ENCODE measurements at places on chromosomes 2 and 18. TPM values are rescaled to one million over a fixed set of nuclear protein-coding genes. Genes with fewer than 3 reads are reported as not detected.

DNA sequence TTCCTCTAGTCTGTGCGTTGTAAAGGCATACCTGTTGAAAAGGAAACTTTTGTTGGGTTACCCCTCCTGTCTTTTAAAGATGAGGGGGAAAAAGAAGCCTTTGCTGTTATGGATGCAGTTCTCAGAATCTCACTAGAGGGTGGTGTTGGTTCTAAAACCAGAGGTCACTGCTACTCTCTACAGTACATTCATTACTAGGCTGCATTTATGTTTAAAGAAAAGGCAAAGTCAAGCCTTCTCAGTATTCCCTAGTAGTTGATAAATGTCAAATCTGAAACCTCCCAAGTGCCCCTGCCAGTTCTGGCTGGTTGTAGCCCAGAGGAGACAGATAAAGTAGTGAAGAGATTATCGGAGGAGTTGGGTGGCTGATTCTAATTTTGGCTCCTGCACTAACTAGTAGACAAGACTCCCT, 1.4 kb upstream of the PLCL1 start:
- no peak for DNase-seq

- no peak for DNase-seq
Measured at GRCh38 chr2:149399934-149400615, 69.7 kb downstream of the LYPD6 start.

DNA sequence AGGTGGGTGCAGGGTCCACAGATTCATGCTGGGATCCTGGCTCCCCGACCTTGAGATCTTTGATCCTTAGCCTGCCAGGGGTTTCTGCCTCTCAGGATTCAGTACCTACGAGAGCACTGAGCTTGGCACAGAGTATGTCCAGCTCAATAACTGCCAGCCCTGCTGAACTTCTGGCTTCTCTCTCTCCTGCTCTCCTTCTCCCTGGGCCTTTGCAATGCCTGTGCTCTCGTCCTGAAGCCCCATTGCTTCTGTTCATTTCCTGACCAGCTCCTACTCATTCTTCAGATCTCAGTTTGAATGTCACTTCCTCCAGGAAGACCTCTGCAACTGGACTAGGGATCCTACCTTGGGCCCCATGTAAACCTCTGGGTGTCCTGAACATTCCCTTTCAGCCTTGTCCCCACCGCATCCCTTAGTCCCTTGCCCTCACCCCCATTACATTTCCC, 113.8 kb upstream of the HAAO start:
- DNase-seq, result no peak

DNA sequence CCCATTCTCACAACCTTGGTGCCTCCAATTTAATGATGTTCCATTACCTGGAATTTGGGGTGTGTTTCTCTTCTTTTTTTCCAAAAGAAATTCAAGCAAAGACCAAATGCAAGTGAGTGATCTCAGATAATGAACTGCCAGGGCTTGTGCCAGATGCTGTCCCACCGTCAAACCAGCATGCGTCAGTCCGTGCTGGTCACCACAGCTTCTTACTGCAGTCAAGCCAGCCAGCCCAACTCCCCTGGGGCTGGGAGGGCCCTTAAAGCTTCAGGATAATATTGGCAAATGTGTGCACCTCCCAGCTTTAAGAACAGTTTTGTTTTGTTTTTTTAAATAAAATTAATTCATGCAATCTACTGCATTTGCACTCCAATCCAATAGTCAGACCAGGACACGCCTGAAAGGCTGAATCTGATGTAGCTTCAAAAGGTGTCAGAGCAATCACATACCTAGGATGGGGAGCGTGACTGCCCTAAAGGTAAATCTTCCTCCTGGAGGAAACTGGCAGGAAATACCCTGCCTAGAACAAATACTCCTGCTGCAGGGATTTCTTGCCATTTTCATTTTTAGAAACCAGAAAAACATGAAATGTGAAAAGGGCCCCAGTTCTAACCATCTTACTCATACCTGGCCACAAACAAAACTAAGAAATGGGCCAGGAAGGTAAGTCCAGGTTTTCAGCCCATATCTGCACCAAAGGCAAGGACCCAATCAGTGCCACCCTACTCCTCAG, 26.8 kb upstream of the SP3 start:
- DNase-seq, result no peak

DNA sequence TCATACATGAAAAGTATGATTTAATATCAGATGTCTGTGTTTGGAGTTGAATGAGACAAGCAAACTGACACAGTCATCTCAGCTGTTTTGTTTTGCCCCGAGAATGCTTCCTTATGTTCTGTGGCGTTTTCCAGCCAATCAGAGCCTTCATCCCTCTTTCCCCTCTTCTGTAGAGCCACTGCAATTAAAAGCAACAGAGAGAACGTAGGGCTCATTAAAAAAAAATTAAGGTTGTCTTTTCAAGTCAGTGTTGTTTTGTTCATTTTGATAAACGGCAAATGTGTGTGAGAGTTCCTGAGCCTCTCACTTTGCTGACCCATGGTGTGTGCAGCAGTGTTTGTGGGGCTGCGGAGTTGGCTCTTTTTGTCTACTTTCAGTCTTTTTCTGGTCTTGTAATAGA, 216.0 kb downstream of the FHOD3 start:
- no peak for DNase-seq

GRCh38 chr2:44920751-44921150, 20.8 kb upstream of the SIX3 start:
- DNase-seq, result no peak

- DNase-seq, result no peak
Measured at GRCh38 chr2:45450634-45451033, 160.4 kb downstream of the SRBD1 start.

DNA sequence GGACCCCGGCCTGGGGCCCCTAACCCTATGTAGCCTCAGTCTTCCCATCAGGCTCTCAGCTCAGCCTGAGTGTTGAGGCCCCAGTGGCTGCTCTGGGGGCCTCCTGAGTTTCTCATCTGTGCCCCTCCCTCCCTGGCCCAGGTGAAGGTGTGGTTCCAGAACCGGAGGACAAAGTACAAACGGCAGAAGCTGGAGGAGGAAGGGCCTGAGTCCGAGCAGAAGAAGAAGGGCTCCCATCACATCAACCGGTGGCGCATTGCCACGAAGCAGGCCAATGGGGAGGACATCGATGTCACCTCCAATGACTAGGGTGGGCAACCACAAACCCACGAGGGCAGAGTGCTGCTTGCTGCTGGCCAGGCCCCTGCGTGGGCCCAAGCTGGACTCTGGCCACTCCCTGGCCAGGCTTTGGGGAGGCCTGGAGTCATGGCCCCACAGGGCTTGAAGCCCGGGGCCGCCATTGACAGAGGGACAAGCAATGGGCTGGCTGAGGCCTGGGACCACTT, 16.4 kb downstream of the EMX1 start:
- no peak for DNase-seq

- no peak for DNase-seq
Measured at GRCh38 chr2:143223556-143223955, 94.3 kb downstream of the ARHGAP15 start.

DNA sequence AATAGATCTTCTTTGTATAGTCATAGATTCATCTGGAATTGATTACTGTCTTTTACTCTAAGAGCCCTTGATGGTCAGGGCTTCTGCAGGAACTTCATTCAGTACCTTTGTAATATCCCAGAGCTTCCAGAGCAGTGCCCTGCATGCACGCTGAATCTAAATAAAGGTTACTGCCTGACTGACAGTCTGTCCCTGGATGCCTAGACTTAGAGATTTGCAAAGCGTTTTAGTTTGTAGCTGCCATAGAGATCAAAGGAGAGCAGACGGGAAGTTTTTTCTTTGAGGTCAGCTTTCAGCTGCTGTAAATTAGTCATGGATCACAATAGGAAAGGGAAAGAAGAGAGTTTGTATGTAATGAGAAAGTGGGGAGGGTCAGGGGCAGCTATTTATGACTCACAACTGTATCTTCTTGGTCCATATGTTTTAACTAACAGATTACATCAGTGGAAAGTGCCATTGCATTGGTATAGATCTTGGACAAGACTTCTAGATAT, 45.2 kb upstream of the NYAP2 start:
- DNase-seq, result no peak

- DNase-seq, result no peak
Measured at GRCh38 chr2:220127876-220128275, 500.4 kb downstream of the SLC4A3 start.

DNA sequence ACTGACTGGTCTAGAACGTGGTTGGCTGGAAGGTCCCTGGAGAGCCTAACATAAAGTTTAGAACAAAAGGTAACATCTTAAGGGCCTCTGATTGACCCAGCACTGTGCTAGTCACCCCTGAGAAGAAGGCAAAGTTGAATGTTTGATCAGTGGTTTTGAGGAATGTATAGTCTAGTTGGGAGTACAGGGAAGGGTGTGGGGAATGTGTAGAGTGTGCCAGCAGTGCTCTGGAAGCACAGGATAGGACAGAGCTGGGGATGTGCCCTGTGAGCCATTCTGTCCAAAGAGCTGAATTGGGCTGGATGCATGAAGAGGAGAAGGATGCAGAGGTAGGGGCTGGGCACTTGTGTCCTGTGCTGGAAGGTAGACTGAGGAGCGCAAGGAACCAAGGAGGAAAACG, 41.0 kb upstream of the DOCK10 start:
- no peak for DNase-seq

DNA sequence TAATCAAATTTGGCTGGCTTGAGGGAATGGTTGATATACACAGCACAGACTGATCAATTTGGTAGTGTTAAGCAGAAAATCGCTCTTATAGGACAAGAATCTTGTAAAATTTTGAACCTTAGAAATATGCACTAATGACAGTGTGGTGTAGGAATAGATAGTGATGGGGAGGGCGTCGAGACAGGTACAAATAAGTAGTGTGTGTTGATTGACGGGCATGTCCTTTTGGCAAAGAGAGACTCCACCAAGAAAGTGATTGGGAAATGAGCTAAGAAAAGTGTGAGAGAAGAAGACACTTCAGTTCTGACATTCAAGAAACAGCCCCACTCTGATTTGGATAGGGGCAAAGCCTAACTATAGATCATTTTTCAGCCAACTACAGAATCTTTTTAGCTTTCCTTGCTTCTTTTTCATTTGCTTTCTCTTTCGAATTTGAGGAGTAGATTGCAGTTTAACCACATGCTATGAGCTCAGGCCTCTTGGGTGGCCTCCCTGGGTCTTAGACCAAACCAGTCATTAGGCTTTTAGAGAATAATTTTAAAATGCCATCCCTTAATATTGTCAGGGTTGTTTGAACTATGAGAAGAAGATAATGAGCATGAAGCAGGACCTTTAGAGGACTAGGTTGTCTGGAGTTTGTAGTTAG, 127.1 kb downstream of the CERS6 start:
- DNase-seq, result no peak

DNA sequence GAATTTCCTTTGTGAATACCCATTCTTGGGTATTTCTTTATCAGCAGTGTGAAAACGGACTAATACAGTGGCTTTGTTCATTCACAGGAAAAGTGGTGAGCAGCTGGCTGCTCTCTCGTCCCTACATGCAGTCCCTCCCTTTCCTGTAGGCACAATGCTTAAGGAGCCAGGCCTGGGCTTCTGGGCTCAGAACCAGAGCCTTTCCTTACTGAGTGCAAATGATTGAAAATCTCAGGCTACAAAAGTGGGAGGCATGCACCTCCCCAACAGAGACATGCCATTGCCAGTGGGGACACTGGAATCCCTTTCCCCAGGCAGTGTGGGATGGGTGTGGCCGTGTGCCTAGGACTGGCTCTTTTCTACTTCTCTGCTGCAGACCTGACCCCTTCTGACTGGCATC, 61.3 kb downstream of the MCFD2 start:
- DNase-seq, result no peak

DNA sequence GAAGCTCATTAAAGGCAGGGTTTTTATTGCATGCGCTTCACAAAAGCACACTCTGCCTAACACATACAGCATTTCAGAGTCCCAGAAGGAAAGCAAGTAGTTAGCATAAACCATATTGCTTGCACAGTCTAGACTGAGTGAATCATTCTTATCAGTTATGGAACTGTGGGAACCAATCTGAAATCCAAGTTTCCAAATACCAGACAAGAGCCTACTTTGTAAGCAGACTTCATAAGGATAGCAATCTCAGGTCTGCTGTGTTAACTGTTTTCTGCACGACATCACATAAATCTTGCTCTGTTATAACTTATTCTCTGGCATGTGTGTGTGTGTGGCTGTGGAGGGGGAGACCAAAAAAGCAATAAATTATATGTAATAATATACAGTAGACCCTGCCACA, 608.1 kb upstream of the REG3G start:
- no peak for DNase-seq

DNA sequence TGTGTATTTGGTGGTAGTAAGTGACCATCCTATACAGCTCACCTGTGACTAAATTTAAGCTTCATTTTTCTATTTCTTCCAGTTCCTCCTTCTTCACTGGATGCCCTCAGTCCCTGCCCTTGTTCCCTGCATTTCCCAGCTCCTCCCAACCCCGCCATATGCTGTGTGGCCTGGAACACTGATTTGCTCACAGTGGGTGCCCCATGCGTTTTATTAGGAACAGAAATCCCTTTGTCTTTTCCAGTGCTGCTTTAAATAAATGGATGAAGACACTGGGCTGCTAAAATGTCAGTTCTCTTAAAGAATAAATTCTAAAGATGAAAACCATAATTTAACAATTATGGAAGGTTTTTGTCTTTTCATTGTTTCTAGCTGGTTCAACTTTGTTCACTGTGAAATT, 477.3 kb downstream of the DCDC2C start:
- no peak for DNase-seq

- DNase-seq, result no peak
Measured at GRCh38 chr2:61951881-61952280, 46.4 kb downstream of the COMMD1 start.

- DNase-seq, result no peak
Measured at GRCh38 chr18:77016936-77017335, 115.6 kb downstream of the MBP start.

The RPS27A gene
- 2,190 TPM for polyA plus RNA-seq

The PTPRN gene
- polyA plus RNA-seq, result 0.13 TPM

The NEU2 gene
- not detected for polyA plus RNA-seq

The SLC30A3 gene
- polyA plus RNA-seq, result 0.85 TPM

The C1GALT1C1L gene
- polyA plus RNA-seq, result 1.0 TPM

The CRYGD gene
- not detected for polyA plus RNA-seq

The ANKRD36 gene
- 16.5 TPM for polyA plus RNA-seq

All from forelimb muscle (tissue), 1 donor.